ENCODE measurements at places on chromosomes 7 and 10. TPM values are rescaled to one million over a fixed set of nuclear protein-coding genes. Genes with fewer than 3 reads are reported as not detected.

- DNase-seq: peak; percentile 70
These were observed 116.8 kb upstream of the PRSS1 start for GRCh38 chr7:142632271-142633134.

DNA sequence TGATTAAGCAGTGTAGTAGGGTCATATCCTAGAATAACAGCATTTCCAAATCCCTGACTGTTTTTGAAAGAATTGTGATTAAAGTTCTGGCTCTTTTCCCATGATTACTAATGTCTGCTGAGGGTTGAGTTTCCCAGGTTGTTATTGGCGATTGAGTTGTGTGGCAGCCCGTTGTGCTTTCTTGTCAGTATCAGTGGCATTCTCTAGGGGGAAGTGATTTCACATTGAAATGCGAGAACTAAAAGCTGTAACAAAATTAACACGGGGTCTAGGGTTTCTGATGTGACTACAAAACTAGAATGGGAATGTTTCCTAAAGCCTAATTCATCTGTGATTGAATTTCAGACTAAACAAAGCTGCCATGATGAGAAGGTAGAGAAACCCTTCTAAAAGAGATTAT is 349.4 kb downstream of the EXOC4 start:
- no peak for DNase-seq

SYPL1 gene
- total RNA-seq: 55.3 TPM

CHRM2 gene
- total RNA-seq: 28.9 TPM

GRCh38 chr10:91662993-91663392 is 30.1 kb upstream of the PPP1R3C start:
- no peak for DNase-seq

GRCh38 chr10:17959870-17960269 is 8.2 kb downstream of the SLC39A12 start:
- no peak for DNase-seq

Data from fibroblast of villous mesenchyme (primary cell).